GM20000 (cell line): ENCODE measurements at places on chromosomes 2 and 18.

DNA sequence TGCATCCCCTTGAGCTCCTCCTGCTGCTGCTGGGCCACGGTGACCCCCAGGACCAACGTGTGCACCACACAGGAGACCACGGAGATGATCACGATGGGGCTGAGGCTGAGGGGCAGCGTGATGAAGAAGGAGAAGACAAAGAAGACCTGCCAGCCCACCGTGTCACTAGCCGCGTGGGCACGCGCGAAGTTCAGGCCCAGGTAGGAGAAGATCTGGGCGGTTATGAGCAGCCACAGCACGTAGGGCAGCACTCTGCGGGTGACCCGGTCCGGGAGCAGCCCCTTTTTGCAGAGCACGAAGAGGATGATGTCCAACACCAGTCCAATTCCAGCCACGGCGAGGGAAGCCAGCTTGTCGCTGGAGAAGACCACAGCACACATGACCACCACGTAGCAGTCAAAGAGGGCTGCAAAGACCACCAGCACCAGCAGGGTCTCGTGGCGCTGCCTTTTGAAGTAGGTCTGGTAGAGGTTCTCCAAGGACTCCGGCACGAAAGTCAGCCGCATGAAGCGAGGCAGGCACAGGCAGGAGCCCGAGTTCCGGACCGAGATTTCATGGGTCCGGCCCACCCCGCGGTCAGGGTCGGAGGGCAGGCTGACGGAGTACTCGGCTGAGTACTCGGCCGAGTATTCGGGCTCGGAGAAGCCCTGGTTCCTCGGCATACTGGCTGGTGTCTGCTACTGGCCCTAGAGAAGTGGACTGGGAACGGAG lies 1.6 kb downstream of the ADCY3 start:
- DNase-seq = no peak

DNA sequence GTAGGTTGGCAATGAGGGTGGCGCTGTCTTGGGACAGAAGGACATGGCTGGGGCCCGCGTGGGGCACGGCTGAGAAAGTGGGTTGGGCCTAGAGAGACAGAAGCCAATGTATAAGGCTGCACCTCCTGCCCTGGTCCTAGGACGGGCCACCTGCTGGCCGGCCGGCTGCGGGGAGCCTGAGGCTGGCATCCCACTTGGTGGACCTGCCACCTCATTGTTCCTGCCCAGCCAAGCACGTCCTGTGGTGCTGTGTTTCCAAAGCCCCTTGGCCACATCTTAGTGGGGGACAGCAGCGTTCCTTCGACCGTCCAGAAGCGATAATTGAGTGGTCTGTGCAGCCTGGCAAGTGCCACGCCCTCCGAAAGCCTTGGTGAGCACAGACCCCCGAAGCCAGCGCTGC lies 223.9 kb downstream of the LDLRAD4 start:
- no peak for DNase-seq

DNA sequence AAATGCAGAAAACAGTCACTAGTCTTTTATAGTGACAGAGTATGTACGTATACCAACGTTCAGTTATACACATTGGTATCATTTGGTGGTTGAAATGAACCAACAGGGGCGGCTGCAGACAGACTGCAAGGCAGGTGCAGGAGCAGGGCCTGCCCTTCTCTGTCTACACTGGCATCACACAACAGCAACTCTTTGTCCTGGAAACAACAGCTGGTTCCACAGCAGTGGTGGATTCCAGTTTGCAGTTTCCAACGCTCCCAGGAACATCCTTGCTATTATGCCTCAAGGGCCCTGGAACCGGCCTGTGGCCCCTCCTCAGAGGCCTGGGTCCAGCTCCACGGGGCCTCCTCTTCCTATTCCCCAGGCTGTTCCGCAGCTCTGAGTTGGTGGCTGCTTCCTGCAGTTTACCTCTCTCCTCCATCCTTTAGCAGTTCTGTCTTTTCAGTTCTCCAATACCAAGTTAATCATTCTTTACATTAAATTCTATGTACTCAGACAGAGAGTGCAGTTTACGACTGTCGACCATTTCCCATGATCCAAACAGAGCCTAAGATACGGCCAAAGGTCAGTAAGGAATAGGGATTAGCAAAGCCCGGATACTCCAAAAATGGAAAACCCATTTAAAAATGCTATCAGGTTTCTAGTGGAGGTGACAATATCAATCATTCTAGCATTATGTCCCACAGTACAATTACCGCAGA lies 87.8 kb downstream of the NOL10 start:
- DNase-seq = no peak

GRCh38 chr2:212911011-212911410 lies 240.4 kb downstream of the IKZF2 start:
- DNase-seq = no peak

GRCh38 chr18:22293417-22293816 lies 124.0 kb downstream of the GATA6 start:
- no peak for DNase-seq

DNA sequence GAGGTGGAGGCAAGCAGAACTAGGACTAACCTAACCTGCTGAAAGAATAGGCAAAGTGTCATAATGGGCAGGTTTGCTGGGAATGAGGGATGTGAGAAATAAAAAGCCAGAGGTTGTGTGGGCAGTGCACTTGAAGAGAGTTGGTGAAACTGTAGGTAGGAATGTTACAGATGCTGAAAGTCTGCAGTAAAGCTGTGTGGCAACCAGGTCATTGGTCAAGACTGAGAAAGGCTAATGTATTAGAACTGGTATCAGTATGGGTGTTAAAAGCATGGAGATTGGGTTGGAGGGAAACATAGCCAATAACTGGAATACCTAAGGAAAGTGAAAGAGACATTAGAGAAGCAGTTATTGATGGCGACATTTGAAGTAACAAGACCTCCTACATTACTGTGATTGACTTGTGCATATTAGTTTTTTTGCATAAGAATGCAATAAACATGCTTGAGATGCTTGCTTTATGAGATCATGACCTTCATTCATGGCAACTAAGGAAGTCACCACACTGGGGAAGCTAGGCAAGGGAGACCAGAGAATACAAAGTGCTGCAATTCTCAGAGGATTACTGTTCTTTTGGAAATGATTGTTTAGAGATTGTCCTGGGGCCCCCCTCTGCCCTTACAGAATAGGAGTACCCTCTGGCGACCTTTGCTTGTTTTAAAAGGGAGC lies 11.8 kb downstream of the GULP1 start:
- no peak for DNase-seq

DNA sequence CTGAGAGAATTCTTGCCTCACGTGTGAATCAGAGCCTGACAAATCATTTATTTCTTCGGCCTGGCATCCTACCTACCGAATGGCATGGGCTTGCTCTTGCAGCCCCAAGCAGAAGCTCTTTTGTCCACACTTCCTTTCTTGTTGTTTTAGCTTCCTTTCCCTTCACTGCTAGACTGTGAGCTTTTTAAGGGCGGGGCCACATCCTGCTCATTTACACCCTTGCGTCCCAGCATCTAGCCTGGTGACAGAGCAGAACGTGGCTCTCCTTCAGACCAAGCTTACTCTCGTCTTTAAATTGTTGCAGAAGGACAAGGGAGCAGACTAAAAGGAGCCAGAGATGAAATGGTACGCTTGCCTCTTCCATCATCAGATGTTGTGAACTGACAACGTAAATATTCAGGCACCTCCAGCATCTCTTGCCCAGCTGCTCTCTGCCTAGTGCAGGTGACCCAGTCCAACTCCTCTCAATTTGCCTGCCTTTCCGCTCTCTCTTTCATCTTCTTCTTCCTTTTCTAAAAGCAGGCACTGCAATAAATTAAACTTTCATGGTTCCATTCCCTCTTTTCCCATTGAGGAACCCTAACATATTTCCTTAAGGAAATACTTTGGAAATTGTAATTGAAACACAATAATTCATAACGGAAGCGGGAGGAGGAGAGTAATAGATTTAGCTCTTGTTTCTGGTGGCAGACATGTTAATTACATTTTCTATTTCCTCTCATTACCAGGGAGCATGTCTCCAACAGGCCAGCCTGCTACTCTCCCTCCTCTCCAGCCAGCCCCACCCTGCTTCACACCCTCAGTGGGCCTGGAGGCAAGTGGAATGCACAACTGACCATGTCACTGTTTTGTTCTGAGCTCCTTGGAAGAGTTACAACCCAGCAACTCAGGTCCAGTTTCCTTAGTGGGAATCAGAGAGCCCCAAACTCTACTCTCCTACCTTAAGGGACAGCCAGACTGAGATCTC lies 228.1 kb upstream of the TRIB2 start:
- DNase-seq = no peak

DNA sequence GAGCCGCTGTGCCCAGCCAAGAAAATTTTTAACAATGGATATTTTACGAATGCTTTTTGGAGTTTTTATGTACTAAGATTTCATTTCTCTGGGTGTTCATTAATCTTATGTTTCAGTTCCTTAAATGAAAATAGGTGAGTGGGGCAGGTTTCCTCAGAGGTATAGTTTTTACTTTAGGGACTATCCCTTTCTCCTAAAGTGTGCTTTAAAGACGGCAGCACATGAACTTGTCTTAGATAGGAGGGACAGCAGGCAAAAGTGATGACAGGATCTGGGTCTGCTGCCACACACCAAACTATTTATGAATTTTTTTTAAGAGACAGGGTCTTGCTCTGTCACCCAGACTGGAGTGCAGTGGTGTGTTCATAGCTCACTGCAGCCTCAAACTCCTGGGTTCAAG lies 8.0 kb upstream of the REL start:
- DNase-seq = peak; percentile 71

- DNase-seq = no peak
Observed at GRCh38 chr2:126776255-126776654, 120.3 kb downstream of the GYPC start.

DNA sequence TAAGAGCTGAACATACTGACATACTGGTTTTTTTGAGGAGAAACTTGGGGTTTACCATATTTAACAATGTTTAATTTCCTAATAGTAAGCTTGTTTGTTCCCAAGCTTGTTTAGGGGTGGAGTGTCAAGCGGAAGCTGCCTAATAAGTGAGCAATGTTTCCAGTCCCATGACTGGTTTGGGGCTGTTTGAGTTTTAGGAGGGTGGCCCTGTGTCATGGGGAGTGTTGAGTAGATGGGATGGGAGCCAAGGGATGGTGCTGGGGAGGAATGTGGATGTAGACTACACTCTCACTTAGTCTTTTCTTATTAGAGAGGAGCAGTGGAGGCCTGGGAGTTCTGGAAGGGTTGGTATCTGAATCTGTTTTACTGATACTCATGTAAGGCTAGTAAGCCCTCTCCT lies 128.5 kb downstream of the TANC1 start:
- DNase-seq = no peak

DNA sequence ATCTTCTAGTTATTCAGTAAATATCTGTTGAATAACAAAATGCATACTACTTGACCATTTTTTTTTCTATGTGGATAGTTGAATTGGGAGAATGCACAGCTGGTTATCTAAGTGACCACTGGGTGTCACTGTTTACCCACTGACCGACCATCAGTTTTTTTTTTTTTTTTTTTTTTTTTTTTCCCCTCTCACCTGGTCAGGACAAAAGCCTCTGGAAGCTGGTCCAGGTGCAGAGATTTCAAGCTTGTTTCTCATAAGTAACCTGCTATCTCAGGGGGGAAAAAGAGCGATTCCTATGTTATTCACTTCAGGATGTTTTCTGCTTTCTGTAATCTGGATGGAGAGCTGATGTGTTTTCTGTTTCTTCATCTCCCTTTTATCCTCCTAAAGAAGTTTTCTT lies 256.0 kb downstream of the DCDC2C start:
- peak; percentile 66 for DNase-seq

- DNase-seq = no peak
Observed at GRCh38 chr2:101354420-101355311, 32.6 kb downstream of the CREG2 start.

GRCh38 chr18:22033085-22033484 lies 136.3 kb upstream of the GATA6 start:
- DNase-seq = no peak
